Coronary artery (tissue), 2 donors: ENCODE measurements at places on chromosomes 16 and 17.

GRCh38 chr16:50626868-50627267 is 54.2 kb downstream of the SNX20 start:
- DNase-seq = no peak

DNA sequence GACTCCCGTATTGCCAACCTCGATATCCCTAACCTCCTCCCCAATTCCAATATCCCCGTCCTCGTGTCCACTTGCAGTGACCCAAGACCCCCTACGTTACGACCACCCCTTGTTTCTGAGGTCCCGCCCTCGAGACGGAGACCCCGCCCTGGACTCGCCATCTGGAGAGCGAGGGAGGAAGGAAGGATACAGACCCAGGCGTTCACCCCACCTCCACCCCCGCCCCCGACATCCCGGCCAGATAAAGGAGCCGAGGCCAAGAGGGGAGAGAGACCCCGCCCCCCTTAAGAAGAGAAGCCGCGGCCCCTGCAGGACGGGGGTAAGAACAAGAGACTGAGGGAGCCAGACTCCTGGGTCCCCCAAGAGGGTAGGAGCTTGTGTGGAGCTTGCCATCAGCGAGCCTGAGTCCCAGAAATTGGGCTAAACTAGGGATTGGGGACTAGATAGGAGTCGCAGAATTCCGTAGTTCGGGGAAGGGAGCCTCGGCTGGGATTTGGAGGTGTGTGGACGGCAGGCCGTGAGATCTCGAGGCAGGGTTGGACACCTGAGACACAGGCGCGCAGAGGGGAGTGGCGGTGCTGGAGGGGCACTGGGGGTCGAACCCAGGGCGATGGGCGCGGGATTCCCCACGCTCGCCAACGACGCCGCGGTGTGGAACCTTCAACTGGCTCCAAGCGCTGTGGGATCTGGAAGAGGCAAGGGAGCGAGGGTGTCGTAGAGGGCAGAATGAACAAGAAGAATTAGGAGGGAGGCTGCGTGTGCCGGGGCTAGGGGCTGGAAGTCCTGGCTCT is at the start of gene BCL6B:
BCL6B (plus strand) TSS at position 270 of the 791 bp plus-strand sequence. CDS start 622 bp downstream, outside the sequence.
- no peak for DNase-seq

- peak; percentile 67 for DNase-seq
Observed at GRCh38 chr17:77610972-77611521, 347.5 kb upstream of the TNRC6C start.

- DNase-seq = no peak
Observed at GRCh38 chr17:47929218-47930000, 12.0 kb upstream of the PNPO start.

DNA sequence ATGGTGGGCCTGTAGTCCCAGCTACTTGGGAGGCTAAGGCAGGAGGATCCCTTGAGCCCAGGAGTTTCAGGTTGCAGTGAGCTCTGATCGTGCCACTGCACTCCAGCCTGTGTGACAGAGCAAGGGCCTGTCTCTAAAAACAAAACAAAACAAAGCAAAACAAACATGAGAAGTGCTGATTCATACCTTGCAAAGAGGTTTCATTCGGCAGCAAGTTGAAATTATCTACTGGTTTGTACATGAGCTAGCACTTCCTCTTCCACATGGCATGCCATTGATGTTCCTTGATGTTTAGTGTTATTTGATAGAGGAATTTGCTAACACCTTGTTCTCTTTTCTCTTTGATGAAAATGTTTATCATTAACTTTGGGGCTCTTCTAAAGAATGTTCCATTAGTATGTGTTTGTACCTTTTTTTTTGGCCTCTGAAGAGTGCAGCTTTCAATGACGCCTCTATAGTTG is 50.6 kb downstream of the SPECC1 start:
- DNase-seq = no peak

- no peak for DNase-seq
Observed at GRCh38 chr17:55237841-55238178, 26.9 kb upstream of the HLF start.

- no peak for DNase-seq
Observed at GRCh38 chr16:2214719-2214968, at the start of gene PGP. PGP (minus strand) TSS chr16:2214840; CDS start chr16:2214777, 63 bp downstream.

GRCh38 chr17:77485089-77485833 is 344.5 kb downstream of the SEC14L1 start:
- no peak for DNase-seq
